ENCODE measurements at places on chromosomes 6 and 20. TPM values are rescaled to one million over a fixed set of nuclear protein-coding genes. Genes with fewer than 3 reads are reported as not detected.

The VPS16 gene
- 28.3 TPM for total RNA-seq

The FAM209B gene
- not detected for total RNA-seq

The TRIM31 gene
- not detected for total RNA-seq

The SLC22A2 gene
- total RNA-seq: not detected

The OR2B6 gene
- not detected for total RNA-seq

The AHCY gene
- 263 TPM for total RNA-seq

The ANKRD66 gene
- not detected for total RNA-seq

The ZBTB22 gene
- 10.5 TPM for total RNA-seq

Measured in hair follicular keratinocyte (primary cell).